ENCODE measurements at places on chromosomes 11 and 22.

- no peak for DNase-seq
Observed at GRCh38 chr11:114673661-114674060, 4.7 kb upstream of the NXPE2 start.

DNA sequence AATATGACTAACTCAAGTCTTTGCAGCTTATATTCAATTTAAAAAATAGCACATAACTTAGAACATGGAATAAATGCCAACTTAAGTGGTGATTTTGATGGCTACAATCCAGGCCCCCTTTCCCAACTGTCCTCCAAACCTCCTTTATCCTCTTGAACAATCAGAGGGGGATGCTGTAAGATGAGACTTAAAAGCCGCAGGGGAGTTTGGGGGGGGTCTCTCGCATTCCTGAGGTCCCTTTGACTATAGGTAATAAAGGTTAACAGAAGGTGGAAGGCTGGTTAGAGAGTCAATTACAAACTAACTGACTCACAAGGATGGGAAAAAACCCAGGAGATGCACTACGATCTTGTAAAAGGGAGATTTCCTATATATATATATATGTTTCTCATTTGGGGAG is 101.8 kb downstream of the KIRREL3 start:
- DNase-seq = no peak

- no peak for DNase-seq
Observed at GRCh38 chr11:69011624-69012091, 1.4 kb downstream of the MRGPRF start.

DNA sequence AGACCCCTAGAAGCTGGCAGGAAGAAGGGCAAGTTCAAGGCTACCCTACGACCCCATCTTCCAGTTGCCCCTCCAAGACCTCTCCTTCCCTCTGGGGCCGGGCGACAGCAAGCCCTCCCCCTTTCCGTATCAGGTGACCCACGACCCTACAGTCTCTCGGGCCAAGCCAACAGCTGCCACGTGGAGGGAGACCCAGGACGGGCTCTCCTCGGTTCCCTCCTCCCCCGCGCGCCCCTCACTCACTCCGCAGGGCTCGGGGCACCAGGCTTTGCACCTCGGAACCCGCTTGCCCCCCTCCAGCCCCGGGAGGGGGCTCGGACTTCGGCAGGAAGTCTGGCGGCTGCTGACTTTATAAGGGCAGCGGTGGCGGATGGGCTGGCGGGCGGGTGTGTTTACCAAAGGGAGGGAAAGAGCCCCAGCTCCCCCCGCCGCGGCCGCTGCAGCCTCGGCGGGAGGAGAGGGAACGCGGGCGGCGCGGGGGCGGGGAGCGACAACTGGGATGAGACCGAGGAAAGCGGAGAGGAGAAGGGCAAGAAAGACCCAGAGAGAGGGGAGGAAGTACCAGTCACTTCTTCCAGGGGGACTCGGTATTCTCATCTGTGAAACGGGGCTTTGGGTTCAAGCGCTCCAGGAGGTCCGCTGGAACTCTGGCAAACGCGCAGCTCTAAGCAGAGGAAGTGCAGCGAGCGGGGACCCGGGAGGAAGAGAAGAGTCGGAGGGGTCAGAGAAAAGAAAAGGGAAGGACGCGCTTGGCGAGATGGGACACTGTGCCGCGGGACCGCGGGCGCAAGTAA is 767 bp downstream of the SLC43A1 start:
- DNase-seq = no peak

GRCh38 chr11:5522308-5522707 is 5.8 kb upstream of the UBQLNL start:
- DNase-seq = no peak

GRCh38 chr11:6855971-6856541 is 6.8 kb upstream of the OR10A2 start:
- no peak for DNase-seq

- no peak for DNase-seq
Observed at GRCh38 chr11:71310184-71310583, 57.8 kb upstream of the SHANK2 start.

DNA sequence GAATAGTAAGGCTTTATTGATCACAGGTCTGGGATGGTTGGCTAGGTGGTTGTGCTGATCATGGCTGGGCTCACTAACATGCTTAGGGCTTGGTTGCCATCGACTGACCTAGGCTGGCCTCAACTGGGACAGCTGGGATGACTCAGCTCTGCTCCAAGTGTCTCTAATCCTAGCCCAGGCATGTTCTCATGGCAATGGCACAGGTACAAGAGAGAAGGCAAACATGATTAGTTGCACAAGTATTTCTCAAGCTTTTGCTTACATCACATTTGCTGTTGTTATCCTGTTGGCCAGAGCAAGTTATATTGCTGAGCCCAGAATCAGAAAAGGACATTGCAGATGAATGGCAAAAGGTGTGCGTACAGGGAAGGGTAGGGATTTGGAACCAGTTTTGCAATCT is 68.5 kb upstream of the SLC35C1 start:
- DNase-seq = no peak

- DNase-seq = no peak
Observed at GRCh38 chr11:44597358-44598012, 32.0 kb downstream of the CD82 start.

GRCh38 chr11:131533998-131534397 is 163.6 kb downstream of the NTM start:
- DNase-seq = no peak

GRCh38 chr11:14645015-14645912 is 1.7 kb downstream of the PDE3B start:
- no peak for DNase-seq

DNA sequence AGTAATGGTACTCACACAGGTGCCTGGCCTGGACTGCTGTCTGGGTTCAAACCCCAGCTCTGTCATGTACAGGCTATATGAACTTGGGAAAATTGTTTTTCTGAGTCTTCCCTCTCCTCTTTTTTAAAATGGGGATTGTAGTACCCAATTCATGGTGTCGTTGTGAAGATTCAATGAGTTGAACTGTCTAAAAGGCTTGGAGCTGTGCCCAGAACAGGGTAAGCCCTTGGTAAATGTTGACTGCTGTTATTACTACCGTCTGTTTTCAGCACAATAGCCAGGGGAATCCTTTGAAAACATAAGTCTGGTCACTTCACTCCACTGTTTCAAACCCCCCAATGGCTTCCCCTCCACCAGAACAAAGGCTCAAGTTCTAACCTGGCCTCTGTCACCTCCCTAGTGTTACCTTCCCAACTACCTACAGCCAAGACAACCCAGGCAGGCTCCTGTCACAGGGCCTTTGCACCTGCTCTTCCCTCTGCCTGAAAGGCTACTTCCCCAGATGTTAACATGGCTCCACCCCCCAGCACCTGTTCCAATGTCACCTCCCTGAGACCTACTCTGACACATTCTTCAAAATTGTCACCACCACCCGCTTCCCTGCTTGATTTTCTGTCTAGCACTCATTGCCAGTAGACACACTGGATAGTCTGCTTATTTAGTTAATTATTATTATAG is 152.8 kb downstream of the CHST1 start:
- DNase-seq = no peak

GRCh38 chr11:59801160-59801706 is 9.3 kb downstream of the MRPL16 start:
- no peak for DNase-seq

- no peak for DNase-seq
Observed at GRCh38 chr22:19226428-19226827, 47.9 kb upstream of the SLC25A1 start.

DNA sequence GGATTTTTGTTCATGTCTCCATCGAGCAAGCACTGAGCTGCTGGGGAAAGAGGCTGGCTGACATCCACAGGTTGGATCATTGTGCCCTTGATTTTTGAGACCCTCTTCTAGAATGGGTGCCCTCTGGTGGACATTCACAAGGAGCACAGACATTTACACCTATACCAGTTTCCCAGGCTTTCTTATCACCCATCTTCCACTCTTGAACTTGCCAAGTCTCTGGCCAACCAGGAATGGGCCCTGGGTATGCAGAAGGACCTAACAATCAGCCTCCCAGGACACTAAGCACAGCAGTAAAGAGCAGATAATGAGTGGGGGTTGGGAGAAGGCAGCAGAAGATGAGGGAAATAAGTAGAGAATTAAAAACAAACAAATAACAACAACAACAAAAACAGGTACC is 5.7 kb upstream of the INTS4 start:
- DNase-seq = no peak

GRCh38 chr11:15073361-15074205 is at the start of gene CALCB:
CALCB (plus strand) TSS chr11:15073593; CDS start chr11:15074719, 1,126 bp downstream.
- no peak for DNase-seq

GRCh38 chr11:134532131-134532920 is 120.3 kb upstream of the B3GAT1 start:
- no peak for DNase-seq

DNA sequence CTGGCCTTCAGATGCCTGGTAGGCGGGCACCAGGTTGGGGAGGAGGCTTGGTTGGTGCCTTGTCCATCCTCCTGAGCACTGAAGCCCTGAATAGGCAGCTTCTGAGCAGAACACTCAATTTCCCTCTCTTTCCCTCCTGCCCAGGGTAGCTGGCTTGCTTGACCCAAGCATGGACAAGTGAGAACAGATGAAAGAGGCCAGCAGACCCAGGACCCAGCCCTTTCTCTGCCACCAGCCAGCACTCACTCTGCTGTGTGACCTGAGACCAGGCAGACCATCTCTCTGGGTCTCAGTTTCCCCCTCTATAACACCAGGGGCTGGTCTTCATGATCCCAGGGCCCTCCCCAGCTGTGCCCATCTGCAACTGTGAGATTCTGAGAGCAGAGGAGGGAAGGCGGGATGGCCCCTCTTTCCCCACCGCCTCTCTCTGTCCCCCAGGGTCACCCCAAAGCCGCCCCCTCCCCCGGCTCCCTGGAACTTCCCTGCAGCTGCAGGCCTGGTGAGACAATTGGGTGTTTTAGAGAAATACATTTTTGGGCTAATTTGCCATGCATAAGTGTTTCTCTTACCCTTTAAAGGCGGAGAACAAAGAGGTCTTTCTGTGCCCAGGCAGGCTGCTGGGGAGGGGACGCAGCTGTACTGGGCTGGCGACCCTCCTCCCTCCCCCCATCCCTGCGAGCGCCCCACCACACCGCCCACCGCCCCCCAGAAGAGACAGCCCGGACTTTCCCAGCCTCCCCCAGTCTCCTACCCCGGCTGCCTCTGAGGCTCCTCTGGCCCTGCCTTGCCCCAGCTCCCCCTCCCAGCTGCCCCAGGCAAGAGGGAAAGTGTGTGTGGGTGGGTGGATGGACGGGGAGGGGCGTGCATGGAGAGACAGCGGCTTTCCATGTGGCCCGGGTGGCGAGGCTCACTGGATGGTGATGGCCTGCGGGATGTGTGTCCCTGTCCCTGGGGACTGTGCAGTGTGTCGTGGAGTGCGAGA is 30.8 kb upstream of the PICK1 start:
- no peak for DNase-seq

Measured in stimulated activated CD8-positive, alpha-beta memory T cell treated with anti-CD3 and anti-CD28 coated beads, Interleukin-4, amount 100 ng/mL, for 1 hour (primary cell).